NCI-H2227 treated with DMSO at 0.1 percent for 48 hours (cell line): ENCODE measurements at places on chromosomes 3 and 15.

DNA sequence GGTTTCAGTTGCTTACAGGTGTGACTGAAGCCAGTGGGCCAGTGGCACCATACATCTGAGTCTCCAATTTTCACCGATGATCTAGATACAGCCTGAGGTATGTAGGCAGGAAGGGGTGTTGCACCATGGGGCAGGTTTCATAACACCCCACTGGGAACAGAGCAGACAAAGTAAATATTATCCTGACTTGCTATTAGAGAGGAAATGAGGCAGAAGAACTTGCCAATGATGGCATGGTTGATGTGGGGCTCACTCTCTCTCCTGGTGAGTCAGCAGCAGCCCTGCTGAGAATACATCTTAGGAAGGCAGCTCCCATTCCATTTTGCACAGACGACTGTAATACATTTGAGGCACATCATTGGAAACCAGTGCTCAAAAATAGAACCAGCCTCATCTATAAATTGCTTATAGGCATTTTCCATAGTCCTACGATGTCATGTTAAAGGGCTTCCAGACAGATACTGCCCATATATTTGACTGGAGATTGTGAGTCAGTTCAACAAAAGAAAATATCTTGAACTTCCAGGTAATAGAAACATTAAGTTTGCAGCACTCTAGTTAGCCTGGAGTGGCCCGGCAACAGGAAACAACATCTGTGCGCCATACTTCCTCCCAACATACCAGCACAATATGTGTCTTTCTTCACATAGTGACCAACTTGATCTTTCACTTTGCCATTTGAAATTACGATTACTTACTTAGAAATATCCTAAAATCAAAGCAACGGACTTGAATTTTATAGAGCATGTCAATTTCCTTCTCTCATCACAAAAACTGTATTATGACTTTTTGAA lies 175.5 kb downstream of the NECTIN3 start:
- no peak for DNase-seq

DNA sequence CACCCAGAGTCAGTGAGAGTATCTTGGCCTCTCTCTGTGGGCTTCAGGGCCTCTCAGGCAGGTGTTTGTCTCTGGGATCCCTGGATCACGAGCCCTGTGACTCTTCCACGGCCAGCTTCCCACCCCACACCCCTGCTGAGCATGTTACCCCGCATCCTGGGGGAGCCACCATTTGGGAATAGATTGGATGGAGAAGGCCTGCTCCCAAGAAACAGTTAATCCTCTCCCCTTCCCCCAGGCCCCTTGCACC lies 15.5 kb upstream of the SRP14 start:
- DNase-seq, result no peak

DNA sequence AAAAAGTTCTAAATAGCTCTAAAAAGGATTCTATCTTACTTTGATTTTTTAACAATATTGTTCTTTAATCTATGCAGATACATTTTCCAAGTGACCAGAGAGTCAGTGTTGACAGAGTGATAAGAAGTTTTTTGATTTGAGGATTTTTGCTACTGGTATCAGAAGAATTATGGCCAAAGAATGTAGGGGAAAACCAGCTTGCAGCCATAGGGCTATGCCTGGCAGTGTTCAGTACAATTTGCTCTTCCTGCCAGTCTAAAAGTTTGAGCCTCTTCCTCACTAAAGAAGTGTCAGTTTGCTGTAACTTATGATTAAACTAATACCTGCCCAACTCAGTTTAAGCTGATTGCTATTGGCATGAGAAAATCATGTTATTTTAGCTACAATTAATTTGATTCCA lies 35.3 kb upstream of the FSIP1 start:
- DNase-seq, result no peak

DNA sequence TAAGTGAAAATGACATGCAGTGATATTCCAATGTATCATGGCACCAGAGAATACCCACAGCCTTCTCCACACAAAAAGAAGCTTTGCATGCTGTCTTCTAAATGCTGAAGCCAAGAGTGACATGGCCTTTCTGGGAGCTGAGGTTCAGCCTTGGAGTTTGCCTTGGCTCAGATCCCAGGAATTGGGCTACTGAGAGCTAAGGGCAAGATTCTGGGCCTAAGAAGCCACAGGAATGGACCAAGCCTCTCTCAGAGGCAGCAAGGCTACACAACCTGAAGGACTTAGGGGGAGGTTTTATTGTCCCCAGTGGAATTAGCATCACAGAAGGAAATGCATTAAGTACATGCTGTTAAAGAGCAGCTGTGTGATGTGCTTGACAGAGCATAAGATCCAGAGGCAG lies 1078.5 kb downstream of the TUSC7 start:
- no peak for DNase-seq

DNA sequence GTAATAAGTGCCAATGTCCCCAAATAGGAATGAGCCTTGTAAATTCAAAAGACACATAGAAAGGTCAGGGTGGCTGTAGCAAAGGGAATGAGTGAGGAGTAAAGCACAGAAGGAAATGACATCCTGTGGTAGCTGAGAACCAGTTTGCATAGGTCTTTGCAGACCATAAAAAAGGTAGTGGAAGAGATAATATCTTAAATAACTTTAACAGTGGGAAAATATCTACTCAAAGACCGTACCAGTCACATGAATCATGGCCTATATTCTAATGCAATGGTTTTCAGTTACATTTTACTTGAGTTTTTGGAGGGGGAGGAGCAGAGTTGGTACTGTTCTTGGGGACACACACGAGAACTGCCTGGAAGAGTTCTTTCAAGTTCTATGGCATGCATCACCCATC lies 297.3 kb upstream of the ADAMTS9 start:
- no peak for DNase-seq

- DNase-seq, result no peak
Observed at GRCh38 chr15:33074942-33075341, 119.6 kb downstream of the FMN1 start.

GRCh38 chr3:189099031-189099471 lies 72.7 kb upstream of the TPRG1 start:
- no peak for DNase-seq

GRCh38 chr3:16482770-16483531 lies 30.5 kb downstream of the RFTN1 start:
- peak; percentile 36 for DNase-seq

- no peak for DNase-seq
Observed at GRCh38 chr3:174777813-174778212, 81.3 kb upstream of the NAALADL2 start.

- DNase-seq, result peak; percentile 16
Observed at GRCh38 chr3:180362081-180362480, 239.9 kb upstream of the TTC14 start.

DNA sequence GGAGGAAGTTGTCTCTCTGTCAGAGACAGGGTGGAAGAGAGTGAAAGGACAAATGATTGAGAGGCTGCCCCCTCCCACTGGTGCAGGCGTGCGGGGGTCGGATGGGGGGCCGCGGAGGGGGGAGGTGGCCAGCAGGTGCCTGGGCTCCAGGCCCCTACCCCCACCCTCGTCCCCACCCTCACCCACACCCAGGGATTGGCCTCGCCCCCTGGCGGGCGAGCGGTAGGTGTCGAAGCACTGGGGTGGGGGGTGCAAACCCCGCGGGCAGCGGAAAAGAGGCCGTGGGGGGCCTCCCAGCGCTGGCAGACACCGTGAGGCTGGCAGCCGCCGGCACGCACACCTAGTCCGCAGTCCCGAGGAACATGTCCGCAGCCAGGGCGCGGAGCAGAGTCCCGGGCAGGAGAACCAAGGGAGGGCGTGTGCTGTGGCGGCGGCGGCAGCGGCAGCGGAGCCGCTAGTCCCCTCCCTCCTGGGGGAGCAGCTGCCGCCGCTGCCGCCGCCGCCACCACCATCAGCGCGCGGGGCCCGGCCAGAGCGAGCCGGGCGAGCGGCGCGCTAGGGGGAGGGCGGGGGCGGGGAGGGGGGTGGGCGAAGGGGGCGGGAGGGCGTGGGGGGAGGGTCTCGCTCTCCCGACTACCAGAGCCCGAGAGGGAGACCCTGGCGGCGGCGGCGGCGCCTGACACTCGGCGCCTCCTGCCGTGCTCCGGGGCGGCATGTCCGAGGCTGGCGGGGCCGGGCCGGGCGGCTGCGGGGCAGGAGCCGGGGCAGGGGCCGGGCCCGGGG lies at the start of gene KAT2B:
Gene KAT2B, plus strand, starts transcription at position 682 of the 783 bp plus-strand sequence. Its CDS starts 32 bp downstream, at position 714.
- DNase-seq, result peak; percentile 55

DNA sequence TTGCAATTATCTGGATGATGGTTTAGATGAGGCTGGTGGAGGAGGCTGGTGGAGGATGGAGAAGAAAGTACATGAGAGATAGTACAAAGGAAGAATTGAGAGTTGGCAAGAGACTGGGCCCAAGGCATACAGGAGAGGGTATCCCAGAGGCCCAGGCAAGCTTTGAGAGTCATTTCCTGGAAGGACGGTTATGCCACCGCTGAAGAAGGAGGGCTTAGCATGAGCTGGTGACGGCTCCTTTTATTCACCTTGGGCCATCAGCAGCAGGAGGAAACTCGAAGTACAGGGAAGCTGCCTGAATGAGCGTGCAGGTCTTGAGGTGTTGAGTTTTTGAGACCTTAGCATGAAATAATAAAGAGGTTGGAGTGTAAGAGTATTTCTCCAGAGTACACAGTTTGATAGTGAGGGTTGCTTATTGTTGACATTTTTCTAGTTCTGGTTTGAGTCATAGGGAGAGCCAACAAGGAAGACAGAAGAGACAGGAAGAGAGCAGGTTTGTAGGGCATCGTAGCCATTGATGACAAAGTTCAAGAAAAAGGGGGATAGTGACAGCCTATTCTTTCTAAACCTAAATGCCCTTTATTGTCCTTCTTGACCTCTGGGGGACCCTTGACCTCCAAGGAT lies 13.8 kb downstream of the THSD4 start:
- no peak for DNase-seq

DNA sequence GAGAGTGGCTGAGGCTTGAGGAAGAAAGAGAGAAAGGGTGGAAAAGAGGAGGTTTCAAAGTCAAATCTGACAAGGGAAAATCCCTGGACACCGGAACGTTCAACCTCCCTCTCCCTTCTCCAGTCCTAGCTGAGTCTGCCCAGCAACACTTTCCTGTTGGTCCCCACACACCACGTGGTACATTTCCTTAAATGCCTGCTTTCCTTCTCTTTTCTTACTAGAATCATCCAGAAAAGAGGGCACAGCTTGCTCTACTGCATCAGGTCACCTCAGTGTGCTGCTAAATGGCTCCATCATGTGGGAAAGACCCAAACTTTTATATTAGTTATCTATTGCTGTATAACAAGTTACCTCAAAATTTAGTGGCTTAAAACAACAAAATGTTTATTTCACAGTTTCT lies 181.2 kb downstream of the NECTIN3 start:
- DNase-seq, result no peak

DNA sequence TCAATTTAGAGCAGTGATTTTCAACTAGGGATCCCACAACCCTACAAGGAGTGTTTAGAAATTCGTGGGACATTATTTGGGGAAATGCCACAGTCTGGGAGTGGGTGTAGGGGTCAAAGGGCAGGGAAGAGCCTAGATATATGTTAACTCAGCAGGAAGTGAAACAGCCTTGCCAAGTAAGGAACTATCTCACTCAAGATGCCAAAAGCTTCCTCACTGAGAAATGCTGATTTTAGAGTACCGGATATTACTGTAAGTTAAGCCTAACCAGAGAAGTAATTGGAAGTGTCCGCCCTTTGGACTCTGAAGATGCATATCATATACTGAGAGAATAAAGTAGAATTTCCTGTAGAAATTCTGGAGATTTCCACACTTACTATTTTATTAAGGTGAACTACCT lies 158.6 kb downstream of the BBX start:
- no peak for DNase-seq
